ENCODE measurements at places on chromosomes 1 and 21.

GRCh38 chr1:64933296-64934070 lies 32.9 kb downstream of the JAK1 start:
- no peak for DNase-seq

DNA sequence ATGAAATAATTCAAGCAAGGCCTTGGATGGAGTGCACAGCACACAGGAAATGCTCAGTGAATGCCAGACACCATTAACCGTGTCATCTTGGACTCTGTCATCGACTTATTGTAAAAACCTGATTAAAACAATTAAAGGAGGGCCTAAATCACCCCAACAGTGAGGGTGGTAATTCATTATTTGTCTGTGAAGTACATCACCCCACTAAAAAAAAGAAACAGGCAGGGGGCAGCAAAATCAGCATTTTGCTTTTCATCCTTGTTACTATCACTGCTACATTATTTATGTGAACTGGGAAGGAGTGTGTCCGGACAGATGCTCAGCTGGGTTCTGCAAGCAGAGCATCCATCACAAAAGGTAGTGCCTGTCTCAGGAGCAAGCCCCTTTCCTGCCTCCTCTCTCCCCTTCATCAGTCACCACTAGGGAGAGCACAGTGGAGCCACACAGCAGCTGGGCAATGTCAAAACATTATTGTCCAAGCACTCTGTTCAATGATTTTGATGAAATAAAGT lies 98.5 kb downstream of the RERE start:
- DNase-seq, result no peak

- no peak for DNase-seq
Measured at GRCh38 chr1:221548942-221549341, 192.9 kb downstream of the DUSP10 start.

- DNase-seq, result no peak
Measured at GRCh38 chr1:178374016-178374415, 122.7 kb downstream of the CLEC20A start.

- peak; percentile 62 for DNase-seq
Measured at GRCh38 chr1:234610061-234610665, at the start of gene IRF2BP2. Gene IRF2BP2 (minus strand): TSS chr1:234610178. CDS start chr1:234609494, 684 bp downstream.

- DNase-seq, result no peak
Measured at GRCh38 chr1:227884370-227885134, 63.2 kb downstream of the WNT9A start.

DNA sequence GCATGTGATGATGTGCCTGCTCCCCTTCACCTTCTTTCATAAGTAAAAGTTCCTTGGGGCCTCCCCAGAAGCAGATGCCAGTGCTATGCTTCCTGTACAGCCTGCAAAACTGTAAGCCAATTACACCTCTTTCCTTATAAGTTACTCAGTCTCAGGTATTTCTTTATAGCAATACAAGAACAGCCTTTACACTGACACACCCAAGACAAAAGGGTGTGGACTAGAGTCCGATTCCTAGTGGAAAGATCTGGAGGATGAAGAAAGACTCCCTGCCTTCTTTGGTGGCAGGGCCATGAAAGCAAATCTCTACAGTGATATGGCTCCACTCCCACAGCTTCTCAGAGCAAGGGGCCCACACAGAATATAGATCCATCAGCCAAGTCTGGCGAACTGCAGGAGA lies 209.7 kb upstream of the ST6GALNAC5 start:
- DNase-seq, result no peak

- DNase-seq, result no peak
Measured at GRCh38 chr1:224544346-224545110, 71.6 kb upstream of the CNIH3 start.

DNA sequence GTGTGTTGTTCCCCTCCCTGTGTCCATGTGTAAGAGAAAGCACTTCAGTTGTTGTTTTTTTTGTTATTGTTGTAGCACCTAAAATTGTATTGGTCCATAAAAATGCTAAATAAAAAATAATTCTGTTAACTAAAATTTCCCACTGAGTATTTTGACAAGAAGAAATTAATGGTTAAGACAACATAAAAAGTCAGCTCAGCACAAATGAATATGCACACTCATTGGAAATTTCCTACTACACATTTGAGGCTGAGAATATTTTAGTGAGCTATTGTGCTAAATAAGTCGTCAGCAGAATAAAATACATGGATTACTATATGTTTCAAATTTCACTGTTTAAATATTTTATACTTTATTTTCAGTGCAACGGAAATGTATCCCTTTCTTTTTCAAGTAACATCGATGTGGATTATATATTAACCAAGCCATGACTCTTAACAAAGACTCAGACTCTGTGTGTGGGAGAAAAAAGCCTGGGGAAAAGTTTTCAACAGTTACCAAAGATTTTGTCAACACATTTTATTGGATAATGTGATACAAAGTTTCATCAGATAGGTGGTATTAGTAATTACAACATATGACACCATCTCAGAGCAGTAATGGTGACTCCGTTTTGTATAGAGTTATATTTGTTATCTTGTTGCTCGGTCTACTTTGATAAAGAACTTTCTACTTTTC lies 63.4 kb downstream of the LYPLAL1 start:
- DNase-seq, result no peak

DNA sequence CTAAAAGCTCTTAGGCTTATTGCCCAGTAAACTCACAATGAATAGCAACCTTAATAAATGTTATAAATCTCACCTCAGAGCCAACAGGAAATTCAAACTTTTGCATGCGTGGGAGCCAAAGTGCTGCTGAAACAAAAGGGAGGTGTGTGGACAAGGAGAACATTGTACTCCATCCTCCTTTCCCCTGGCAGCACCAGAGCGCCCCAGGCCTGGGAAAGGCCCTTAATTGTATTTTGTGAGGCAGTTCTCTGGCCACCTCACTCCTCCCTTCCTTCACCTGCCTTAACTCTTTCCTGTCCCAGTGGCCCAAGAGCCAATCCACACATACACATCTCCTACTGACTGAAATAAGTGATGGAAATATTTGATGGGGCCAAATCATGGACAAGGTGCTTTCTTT lies 648.5 kb downstream of the LMO4 start:
- DNase-seq, result no peak

DNA sequence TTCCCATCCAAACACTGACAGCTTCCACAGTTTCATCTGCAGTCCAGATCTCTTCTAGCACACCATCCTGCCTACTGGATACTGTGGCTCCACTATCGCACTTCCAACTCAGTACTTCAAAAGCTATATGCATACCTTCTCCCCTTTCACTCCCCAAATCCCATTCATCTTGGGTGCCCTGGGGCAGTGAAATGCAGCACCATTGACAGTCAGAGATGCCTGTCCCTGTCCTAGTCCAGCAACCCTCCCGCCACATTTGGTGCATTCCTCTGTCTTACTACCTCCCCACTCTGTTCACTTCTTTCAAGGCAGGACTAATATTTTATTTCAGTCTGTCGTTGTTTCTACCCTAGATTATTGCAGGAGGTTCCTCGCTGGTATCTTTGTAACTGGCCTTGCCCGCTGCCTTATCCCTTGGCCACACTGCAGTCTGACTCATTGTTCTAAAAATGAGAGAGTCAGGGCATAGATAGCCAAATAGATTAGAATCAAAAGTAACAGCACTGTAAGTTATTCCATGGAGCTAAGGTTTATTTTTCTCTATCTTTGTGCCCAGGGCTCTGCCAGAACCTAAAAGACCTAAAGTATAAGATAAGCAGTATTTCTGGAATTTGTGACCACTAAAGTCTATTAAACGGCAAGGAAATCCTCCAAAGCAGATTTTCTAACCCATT lies 96.7 kb downstream of the ESRRG start:
- no peak for DNase-seq

- no peak for DNase-seq
Measured at GRCh38 chr1:16141573-16142336, 14.1 kb downstream of the EPHA2 start.

- no peak for DNase-seq
Measured at GRCh38 chr1:7992885-7993284, 31.4 kb downstream of the PARK7 start.
